ENCODE measurements at places on chromosomes 12 and 14.

DNA sequence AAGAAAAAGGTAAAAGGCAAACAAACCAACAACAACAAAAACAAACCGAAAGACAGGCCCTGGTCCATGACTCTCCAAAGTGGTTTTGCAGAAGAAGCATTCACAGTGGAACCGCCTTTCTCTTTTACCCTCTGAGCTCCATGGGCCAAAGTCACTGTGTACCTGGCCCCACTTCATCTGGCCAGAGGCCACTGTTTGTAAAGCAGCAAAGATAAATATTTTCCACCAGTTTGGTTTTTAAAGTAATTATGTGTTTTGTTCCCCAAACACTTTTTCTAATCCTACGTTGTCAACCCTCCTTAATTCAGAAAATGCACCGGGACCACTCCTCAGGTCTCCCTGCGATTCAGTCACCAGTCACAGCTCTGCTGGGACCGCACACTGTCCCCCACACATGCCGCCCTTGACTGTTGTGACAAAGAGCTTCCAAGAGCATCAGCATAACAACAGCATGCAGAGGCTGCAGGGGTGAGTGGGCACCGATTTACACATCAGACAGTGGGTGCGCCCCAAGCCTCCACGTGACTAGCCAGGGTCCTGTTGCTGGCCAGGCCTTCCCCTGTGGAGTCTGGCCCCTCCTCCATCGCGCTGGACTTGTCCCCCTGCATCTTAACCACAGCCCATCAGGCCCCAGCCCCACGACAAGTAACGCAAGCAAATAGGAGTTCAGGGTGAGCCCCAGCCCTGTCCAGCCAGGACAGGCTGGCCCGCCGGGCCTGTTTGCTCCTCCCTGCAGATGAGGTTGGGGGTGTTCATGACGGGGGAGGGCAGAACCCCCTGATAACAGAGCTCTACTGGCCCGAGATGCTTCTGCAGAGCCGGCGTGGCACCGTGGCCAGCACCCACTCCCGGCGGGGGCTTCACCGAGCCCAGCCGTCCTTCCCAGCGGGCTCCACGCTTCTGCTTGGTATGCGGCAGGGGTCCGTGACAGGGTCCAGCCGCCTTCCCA is 65.2 kb upstream of the DIO3 start:
- no peak for DNase-seq

- DNase-seq, result no peak
Observed at GRCh38 chr12:22256605-22257004, 77.9 kb downstream of the ST8SIA1 start.

GRCh38 chr12:27965966-27966365 is 6.6 kb downstream of the PTHLH start:
- no peak for DNase-seq

DNA sequence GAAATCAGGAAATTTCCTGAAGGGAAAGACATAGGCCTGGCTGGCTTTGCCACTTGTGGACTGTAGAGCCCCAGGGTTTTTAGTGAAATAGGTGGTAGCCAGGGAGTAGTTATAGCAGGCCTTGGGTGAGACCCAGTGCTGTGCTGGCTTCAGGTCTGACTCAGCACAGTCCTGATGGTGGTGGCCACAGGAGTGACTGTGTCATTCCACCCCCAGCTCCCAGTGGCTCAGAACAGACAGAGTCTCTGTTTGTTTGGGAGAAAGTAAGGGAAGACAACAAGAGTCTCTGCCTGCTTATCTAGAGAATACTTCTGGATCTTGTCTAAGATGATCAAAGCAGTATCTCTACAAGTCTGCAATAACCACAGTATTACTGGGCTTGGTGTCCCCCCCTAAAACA is 27.5 kb upstream of the OR6J1 start:
- DNase-seq, result no peak

DNA sequence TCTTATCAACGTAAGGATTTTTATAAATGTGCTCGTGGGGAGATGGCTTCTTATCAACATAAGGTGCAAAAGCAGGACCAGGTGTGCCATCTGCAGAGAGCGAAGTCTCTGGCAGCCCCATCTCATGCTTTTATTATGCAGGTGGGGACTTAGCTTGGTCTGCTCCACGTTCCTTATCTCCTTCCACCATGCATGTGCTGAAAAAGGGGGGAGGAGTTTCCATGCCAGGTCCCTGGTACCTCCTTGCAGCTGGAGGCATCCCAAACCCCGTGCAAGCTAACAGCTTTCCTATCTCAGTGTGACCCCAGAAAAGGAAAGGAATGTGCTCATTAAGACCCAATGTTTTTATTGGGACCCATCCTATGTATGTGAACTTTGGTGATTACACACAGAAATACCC is 608.5 kb downstream of the TMEM121 start:
- DNase-seq, result no peak

GRCh38 chr14:92386637-92387036 is 63.7 kb downstream of the SLC24A4 start:
- DNase-seq, result no peak

GRCh38 chr14:49918706-49919105 is 25.8 kb downstream of the ARF6 start:
- DNase-seq, result no peak

- no peak for DNase-seq
Observed at GRCh38 chr14:52060080-52060479, 8.8 kb downstream of the NID2 start.

GRCh38 chr12:52651726-52652261 is at the start of gene KRT2:
Gene KRT2 (minus strand): TSS chr12:52652211. CDS start chr12:52652142, 69 bp downstream.
- no peak for DNase-seq

Measured in AG04449 (cell line).